ENCODE measurements at places on chromosomes 1 and 21.

GRCh38 chr1:41870076-41870562 is 48.6 kb downstream of the HIVEP3 start:
- no peaks in the 10 kb centered on the region for H3K36me3 ChIP-seq
- no peaks in the 10 kb centered on the region for H3K4me1 ChIP-seq
- no peak overlapping the region for H3K4me3 ChIP-seq
- DNase-seq = no peak

DNA sequence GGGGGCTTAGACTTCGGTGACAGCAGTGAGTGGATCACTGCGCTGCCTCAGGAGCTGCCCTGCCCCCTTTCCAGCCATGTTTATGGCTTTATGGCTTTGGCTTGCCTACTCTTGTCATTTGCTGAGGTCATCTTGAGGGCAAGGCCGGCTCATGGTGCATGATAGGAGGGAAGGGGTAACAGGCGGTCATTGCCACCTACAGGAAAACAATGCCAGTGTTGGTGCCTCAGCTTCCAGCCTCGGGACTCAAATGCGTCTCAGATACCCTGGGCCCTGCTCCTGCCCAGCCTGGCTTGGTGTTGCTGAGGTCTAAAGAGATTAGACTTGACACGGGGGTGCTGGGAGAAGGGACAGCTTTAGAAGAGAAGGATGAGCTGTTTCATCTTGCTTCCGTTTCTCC is 14.5 kb downstream of the KDF1 start:
- DNase-seq = no peak
- no peaks in the 10 kb centered on the region for H3K27me3 ChIP-seq
- H3K27ac ChIP-seq = no peak overlapping the region
- peaks cover 11% of the 10 kb centered on the region for H3K36me3 ChIP-seq
- H3K4me3 ChIP-seq = no peak overlapping the region
- H3K4me1 ChIP-seq = no peaks in the 10 kb centered on the region

DNA sequence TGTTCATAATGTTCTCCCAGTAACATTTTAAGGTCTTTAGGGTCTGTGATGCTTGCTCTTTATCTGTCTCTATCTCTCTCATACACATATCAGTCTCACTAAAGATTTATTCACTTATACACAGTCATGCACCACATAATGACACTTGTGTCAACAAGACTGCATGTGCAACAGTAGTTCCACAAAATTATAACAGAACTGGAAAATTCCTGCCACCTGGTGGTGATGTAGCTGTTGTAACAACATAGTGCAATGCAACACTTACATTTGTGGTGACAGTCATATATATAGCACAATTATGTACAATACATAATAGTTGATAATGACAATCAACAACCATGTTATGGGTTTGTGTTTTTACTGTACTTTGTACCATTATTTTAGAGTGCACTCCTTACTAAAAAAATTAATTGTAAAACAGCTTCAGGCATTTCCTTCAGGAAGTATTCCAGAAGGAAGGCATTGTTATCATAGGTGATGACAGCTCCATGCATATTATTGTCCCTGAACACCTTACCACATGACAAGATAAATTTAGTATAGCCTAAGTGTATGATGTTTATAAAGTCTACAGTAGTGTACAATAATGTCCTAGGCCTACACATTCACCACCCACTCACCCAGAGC is 8.1 kb downstream of the TDRD5 start:
- no peak for DNase-seq
- H3K27me3 ChIP-seq = no peaks in the 10 kb centered on the region
- no peaks in the 10 kb centered on the region for H3K4me1 ChIP-seq
- no peaks in the 10 kb centered on the region for H3K36me3 ChIP-seq

GRCh38 chr1:37159102-37159501 is 124.8 kb upstream of the GRIK3 start:
- no peak overlapping the region for H3K4me3 ChIP-seq
- H3K27ac ChIP-seq = no peak overlapping the region
- H3K36me3 ChIP-seq = no peaks in the 10 kb centered on the region
- H3K27me3 ChIP-seq = no peaks in the 10 kb centered on the region
- DNase-seq = no peak

DNA sequence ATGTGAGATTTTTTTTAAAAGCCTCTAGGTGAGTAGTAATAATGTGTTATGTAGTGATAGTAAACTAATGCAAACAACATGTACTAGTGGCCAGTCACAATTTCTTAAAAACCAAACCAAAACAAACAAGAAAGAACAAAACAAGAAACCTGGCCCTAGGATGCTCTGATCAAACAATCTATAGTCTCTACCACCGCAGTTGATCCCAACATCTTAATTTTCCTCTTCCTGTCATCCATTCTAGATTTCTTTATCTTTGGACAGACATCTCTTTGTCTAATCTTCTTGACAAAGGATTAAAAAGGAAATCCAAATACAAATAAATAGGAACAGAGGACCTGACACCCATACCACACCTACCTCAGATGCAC is 188.2 kb upstream of the ADAMTS5 start:
- H3K27ac ChIP-seq = no peak overlapping the region
- no peaks in the 10 kb centered on the region for H3K36me3 ChIP-seq
- no peaks in the 10 kb centered on the region for H3K27me3 ChIP-seq
- no peak overlapping the region for H3K4me3 ChIP-seq
- DNase-seq = no peak
- no peaks in the 10 kb centered on the region for H3K4me1 ChIP-seq

DNA sequence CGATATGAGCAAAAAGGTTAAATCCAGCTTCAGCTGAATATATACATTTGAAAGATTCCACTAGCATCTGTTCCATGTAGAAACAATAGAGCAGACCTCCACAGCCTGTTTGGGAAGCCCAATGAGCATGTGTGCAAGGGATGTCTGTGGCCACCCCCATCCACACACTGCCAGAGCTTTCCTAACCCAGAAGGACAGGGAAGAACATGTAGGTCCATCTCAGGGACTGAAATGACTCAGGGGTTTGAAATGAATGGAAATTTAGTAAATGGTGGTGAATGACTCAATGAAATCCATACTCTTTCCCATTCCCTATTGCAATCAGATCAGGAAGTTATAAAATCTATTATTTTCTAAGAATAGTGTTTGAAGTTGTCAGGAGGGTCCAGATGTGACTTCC is 397.2 kb downstream of the DUSP10 start:
- no peak overlapping the region for H3K27ac ChIP-seq
- no peaks in the 10 kb centered on the region for H3K4me1 ChIP-seq

DNA sequence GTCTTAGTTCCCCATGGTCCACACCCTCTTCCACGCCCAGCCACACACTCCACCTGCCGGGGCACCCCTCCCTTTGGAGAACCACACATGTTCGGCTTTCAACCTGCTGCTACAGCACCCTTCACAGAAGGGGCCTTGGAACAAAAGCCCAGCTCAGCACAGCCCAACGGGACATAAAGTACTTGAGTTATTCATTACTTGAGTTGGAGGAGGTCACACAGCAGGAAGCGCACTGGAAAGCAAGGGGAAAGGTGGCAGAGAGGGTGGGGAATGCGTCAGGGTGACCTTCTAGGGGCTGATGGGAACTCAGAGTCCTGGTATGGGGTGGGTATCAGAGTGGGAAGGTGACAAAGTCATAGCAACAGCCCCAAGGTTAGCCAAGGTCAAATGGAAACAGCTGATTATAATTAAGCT is 3.0 kb upstream of the ATP1B1 start:
- H3K4me1 ChIP-seq = no peaks in the 10 kb centered on the region
- no peak for DNase-seq
- no peak overlapping the region for H3K4me3 ChIP-seq
- H3K36me3 ChIP-seq = no peaks in the 10 kb centered on the region
- peak overlapping the region; percentile 49 for H3K27ac ChIP-seq

DNA sequence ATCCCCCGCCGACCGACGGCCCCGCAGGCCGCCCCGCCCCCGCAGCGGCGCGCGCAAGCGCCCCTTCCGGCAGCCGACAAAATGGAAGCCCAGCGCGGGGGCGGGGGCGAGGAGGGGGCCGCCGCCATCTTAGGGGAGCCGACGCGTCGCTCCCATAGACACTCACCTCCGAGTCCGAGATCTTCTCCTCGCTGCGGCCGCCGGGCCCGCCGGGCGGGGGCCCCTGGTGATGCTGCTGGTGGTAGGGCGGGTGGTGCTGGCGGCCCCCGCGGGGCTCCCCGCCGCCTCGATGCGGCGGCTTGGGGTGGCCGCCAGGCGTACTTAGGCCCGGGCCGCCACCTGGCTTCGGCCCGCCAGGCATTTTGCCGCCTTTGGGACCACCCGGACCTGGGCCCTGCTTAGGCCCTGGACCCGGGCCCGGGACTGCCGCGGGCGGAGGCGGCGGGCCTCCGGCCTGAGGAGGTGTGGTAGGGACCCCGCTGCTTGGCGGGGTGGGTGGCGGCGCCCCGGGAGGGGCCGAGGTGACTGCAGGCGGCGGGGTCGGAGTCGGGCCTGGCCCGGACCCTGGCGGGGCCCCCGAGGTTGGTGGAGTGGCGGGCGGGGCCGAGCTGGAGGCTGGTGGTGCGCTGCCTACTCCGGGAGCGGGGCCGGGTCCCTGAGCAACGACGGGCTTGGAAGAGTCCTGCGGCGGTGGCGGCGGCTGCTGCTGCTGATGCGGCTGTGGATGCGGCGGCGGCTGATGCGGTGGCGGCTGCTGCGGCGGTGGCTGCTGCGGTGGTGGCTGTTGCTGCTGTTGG is 691 bp downstream of the SFPQ start:
- H3K4me3 ChIP-seq = peak overlapping the region; percentile 93
- peak; percentile 81 for DNase-seq
- H3K36me3 ChIP-seq = no peaks in the 10 kb centered on the region
- H3K27me3 ChIP-seq = no peaks in the 10 kb centered on the region
- peaks cover 18% of the 10 kb centered on the region for H3K4me1 ChIP-seq

DNA sequence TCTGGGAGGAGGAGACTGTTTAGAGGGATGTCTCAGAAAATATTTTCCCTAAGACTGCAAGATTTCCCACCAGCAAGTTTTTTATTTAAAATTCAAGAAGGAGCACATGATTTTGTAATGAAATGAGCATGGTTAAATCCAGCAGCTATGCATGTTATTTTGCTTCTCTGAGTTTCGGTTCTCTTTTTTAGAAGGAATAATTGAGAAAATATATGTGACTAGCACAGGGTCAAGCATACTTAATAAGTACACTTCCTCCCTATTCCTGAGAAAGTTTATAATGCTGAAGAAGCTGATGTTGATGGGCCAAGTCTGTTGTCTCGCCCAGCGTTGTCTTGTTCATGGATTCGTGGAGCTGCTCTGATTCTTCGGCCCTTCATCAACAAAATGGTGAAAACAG is 51.2 kb downstream of the EXO1 start:
- H3K27ac ChIP-seq = no peak overlapping the region
- no peaks in the 10 kb centered on the region for H3K4me1 ChIP-seq
- no peaks in the 10 kb centered on the region for H3K36me3 ChIP-seq
- no peak overlapping the region for H3K4me3 ChIP-seq
- no peak for DNase-seq

- H3K4me1 ChIP-seq = no peaks in the 10 kb centered on the region
- no peak for DNase-seq
- H3K4me3 ChIP-seq = no peak overlapping the region
These were observed 24.4 kb downstream of the VASH2 start for GRCh38 chr1:212974711-212975110.

DNA sequence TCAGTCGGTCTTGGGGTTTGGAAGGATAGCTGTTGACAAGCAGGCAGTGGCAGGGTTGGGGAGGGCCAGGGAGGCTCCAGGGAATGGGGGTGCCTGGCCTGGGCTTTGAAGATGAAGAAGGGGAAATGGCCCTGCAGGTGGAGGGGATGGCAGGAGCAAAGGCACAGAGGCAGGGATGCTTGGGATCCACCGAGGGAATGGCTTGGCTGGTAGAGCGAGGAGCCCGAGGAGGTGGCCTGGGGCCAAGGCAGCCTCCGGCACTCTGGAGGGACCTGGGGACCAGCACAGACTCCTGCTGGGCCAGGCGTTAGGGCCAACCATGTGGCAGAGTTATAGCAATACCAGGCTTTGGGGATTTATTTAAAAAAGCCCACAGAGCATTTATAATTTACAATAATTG is 62.9 kb upstream of the EDN2 start:
- DNase-seq = no peak
- no peaks in the 10 kb centered on the region for H3K36me3 ChIP-seq
- no peak overlapping the region for H3K27ac ChIP-seq
- H3K27me3 ChIP-seq = no peaks in the 10 kb centered on the region

DNA sequence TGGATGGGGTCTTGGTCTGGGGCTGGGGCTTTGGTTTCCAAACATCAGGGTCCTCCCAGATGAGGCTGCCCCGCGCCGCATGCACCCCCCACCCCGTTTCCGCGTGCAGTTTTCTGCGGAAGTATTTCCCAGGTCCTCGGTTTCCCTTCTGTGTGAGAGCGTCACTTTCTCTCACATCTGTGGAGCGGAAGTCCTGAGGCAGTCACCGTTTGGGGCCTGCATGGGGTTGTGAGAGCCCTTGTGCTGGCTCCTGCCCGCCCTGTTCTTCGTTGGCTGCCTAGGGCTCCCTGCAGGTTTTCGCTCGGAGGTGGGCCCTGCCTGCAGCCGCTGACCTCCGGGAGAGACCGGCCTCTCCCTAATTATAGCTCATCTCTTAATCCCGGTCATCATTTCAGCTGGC is 88.0 kb downstream of the GALNT2 start:
- H3K36me3 ChIP-seq = no peaks in the 10 kb centered on the region
- no peaks in the 10 kb centered on the region for H3K27me3 ChIP-seq
- no peak overlapping the region for H3K4me3 ChIP-seq
- DNase-seq = no peak

GRCh38 chr1:8913457-8913856 is 32.2 kb upstream of the CA6 start:
- peak overlapping the region; percentile 1 for H3K27ac ChIP-seq
- no peaks in the 10 kb centered on the region for H3K4me1 ChIP-seq
- H3K36me3 ChIP-seq = no peaks in the 10 kb centered on the region
- H3K27me3 ChIP-seq = no peaks in the 10 kb centered on the region

- H3K36me3 ChIP-seq = no peaks in the 10 kb centered on the region
- H3K4me3 ChIP-seq = no peak overlapping the region
- H3K27ac ChIP-seq = no peak overlapping the region
- DNase-seq = no peak
- no peaks in the 10 kb centered on the region for H3K4me1 ChIP-seq
These were observed 11.3 kb downstream of the ADARB1 start for GRCh38 chr21:45085700-45086099.

- DNase-seq = no peak
- H3K27me3 ChIP-seq = no peaks in the 10 kb centered on the region
- no peaks in the 10 kb centered on the region for H3K36me3 ChIP-seq
- no peak overlapping the region for H3K27ac ChIP-seq
These were observed 46.2 kb upstream of the IVNS1ABP start for GRCh38 chr1:185363205-185363604.

DNA sequence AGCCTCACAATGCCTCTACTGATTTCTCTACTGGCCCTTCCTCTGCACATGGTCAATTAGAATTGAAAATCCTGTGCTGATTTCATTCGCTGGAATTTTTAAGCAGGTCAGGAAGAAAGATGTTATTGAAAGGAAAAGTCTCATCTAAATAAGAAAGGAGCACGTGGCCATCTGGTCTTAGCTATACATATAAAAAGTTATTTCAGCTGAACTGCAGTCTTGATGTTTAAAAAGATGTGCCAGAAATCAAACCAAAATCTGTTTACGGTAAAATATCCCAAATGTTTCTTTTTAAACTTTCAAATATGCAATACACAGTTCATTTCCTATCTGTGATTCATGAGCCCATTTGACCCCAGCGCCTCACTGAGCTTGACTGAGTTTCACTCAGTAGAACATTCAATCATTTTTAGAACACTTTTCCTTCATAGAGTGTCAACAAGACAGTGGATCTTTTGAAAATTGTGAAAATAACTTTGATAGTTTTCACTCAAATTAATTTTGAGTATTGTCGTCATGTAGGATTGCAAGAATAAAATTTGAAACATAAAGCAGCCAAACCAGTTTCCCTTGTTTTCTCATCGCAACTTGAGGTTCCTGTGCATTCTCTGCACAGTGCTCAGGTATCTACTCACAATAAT is 293.6 kb downstream of the PTPRC start:
- no peaks in the 10 kb centered on the region for H3K27me3 ChIP-seq
- no peaks in the 10 kb centered on the region for H3K36me3 ChIP-seq
- H3K4me3 ChIP-seq = peak overlapping the region; percentile 1
- DNase-seq = no peak
- H3K27ac ChIP-seq = no peak overlapping the region

Data from breast epithelium (tissue), 4 donors.